ENCODE measurements at places on chromosomes 2 and 18. TPM values are rescaled to one million over a fixed set of nuclear protein-coding genes. Genes with fewer than 3 reads are reported as not detected.

Gene GPR75
- 0.81 TPM for total RNA-seq

Gene SPHKAP
- not detected for total RNA-seq

DNA sequence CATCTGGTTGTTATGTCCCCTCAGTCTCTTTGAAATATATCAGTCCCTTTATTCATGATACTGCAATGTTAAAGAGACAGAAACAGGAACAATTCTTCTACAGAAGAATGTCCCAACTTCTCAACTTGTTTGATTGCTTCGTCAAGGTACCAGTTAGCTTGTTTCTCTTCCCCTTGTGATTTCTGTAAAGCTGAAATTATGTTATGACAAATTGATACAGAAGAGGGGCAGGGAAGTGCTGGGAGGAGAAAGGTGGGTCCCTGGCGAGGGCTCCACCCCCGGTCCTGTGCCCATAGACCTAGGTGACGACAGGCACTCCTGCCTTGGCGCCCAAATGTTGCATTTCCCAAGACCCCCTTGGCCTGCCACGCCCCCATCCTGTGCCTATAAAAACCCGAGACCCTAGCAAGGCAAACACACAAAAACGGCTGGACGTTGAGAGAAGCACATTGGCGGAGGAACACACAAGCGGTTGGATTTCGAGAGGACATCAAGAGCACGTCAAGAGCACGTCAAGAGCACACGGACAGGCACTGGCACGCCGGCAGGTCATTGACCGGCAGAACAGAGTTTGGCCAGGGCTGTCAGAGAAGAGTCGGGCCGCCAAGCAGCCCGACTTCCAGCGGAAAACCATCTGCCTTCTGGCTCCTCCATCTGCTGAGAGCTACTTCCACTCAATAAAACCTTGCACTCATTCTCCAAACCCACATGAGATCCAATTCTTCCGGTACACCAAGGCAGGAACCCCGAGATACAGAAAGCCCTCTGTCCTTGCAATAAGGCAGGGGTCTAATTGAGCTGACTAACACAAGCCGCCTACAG is 11.5 kb upstream of the RTN4 start:
- no peak for DNase-seq

DNA sequence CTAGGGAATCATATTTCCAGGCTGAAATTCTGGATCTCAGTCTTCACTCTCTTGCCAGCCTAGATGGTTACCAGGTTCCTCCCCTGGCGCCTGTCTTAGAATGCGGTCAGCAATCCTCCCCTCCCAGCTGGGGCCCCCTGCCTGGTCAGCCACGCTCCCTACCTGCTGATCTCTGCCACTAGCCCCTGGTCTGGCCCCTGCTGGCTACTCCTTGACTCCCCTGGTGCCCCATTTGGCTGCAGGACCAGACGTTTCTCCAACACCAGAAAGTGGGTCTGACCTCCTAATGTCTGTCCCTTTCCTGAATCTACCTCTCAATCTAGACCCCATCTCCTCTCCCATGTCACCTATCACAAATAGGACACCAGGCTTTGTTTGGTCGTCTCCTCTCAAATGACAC is 432.0 kb upstream of the SMIM21 start:
- peak; percentile 7 for DNase-seq

DNA sequence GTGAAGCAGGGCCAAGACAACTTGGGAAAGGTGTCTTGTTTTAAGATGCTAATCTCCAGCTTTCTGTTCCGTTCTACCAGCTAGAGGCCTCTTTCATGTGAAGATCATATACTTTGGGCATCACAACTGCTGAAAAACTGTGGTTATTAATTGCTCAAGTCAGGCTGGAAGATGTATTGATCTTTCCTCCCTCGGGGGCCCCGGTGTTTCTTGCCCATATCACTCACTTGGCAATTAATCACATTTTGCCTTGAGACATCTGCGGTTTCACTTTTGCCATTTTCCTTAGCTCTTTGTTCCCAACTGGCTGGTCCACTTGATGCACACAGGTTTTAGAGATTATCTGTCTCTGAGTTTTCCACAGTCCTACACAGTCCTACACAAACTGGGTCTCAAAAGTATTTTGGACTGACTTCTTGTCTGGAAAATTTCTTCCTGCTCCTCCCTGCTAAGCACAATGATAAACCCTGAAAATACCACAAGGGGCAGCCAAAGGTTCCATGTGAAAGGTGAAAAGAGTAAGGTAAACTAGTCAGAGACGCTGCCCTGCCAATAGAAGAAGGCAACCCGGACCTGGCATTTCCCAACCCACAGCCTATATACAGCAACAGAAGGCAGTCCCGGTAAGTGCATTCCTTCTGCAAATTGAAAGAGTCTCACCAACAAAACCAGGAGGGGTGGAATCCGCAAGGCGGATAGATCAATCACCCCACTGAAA is 181.0 kb downstream of the AFF3 start:
- DNase-seq, result no peak

- DNase-seq, result no peak
These were observed 230.7 kb downstream of the RND3 start for GRCh38 chr2:150256736-150257135.

DNA sequence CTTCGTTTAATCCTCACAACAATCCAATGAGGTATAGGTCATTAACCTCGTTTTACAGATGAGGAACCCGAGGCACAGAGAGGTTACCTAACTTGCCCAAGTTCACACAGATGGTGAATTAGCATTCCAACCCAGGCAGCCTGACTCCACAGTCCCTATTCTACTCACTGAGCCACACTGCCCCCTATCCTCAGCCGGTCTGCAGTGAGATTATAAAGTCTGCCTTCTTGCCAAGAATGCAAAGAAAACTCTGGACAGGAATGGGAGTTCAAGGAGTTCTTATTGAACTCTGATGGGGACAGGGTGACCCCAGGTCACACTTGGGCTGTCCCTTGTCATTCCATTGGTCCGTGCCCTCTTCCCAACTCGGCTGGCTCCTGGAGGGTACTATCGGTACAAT is 118.1 kb upstream of the MSH6 start:
- peak; percentile 28 for DNase-seq

DNA sequence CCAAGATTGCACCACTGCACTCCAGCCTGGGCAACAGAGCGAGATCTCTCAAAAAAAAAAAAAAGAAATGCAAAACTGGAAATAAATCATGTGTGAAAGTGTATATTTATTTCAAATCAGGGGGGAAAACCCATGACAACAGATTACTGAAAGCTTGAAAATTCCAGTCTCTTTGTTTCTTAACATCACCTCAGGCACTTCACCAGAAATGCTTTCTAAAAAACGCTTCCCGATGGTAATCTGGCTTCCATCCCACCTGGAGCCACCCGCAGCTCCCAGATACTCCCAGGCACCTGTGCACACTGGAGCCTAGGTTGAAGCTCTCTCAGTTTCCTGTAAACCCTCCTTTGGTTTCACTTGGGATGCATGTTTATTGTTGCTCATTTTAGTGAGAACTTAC is 7.2 kb upstream of the ITGB6 start:
- DNase-seq, result no peak

DNA sequence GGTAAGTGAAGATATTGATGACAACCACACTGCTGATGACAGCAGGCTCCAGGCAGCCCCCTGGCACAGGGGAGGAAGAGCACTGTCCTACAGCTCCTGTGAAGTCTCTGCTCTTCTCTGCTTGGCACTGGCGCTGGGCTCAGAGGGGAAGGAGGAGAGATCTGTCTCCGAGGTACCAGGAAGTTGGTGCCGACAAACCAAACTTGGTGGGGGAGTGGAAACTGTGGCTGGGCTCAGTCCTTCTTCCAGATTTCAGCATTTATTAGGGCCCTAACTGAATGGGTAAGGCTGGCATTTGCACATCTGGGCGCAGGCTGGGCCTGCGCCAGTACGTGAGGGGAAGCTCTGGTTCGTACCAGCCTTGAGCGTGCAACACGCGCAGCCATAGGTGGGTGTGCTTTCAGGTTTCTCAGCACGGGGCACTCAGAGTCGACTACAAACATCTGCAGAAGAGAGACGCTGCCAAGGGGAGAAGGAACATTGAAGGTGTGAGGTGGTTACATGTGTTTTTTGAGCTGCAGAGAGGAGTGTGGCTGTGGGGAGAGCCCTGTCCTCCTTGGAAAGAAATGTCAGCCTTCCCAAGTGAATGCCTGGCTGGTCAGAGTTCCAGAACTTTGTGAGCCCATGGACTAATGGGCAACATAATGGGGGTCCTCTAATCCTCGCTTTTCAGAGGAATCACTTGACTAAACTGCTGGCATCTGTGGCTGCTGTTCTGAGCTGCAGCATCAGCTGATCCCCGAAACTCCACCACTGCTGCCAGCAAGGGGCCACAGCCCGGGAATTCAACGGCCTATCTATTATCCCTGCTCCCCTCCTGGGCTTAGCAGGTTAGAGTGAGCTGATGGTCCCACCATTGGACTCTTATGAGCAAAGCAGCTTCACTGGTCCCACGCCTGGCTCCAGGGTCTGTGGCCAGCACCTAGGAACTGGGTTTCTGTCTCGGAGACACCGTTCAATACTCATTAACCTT is 55.2 kb upstream of the SEMA4C start:
- DNase-seq, result no peak

All from H7 (cell line).